ENCODE measurements at places on chromosomes 11 and 22.

DNA sequence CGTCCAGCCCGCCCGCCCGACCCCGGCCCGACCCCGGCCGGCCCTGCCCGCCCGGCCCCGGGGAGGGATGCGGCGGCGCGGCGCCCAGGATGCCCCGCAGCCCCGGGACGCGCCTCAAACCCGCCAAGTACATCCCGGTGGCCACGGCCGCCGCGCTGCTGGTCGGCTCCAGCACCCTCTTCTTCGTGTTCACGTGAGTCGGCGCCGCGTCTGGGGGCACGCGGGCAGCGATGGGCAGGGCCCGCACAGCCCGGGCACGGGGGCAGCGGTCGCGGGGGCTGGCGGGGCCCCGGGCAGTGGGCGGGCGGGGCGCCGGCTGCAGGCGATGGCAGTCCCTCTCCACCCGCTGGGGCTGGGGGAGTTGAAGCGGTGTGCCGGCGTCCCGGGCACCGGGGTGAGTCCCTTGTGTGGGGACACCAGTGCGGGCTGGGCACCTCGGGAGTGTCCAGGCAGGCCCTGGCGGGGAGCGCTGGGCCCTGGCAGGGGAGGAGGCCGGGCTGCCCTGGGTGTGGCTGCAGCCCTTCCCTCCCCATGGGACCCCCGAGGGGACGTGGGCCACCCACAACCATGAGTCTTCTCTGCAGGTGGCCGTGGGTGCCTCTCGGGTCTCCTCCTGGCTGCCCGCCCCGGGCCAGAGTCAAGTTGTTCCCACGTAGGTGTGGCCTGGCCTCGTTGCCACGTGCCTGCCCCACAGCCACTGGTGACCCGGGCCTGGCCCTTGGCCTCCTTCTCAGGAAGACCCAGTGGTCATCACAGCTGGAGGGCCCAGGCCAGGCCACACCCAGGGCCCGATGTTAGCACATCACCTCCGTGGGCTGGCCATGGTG, 468 bp downstream of the ZDHHC8 start:
- DNase-seq, result no peak

- no peak for DNase-seq
Measured at GRCh38 chr11:129658526-129658867, 157.2 kb upstream of the TMEM45B start.

DNA sequence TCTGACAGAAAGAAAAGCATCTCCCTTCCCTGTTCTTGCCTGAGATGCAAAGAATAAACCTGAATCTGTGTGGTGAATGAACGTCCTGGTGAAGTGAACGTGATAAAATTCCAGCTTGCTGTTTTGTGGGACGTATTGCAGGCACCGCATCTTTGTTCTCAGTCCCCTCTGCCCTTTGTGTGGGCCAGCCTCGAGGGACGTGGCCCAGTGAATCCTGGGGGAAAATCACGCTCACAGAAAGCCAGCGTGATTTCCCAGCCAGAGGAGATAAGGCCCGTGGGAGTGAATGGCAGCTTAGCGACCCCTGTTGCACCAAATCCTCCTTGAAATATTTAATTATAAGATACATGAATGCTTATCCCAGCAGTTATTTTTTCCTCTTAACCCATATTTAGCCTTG, 129.1 kb downstream of the COMMD9 start:
- DNase-seq, result no peak

GRCh38 chr22:36874736-36875135, 13.9 kb downstream of the NCF4 start:
- DNase-seq, result no peak

DNA sequence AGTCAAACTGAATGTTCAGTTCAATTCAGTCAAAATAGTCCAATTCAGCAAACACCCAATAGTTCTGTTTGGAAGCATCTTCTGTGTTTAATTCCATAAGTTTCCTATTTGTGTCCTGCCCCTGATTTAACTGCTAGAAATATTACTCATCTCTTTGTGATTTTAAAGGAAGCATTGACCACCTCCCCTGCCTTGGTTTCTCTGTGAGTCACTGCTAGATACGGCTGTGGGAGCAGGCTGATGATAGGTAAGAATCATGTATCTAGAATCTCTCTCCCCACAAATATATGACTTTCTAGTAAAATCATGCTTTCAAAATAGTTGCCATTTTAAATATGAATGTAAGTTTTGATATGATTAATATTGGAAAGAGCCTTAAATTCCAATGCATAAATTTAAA, 888.5 kb downstream of the NTM start:
- no peak for DNase-seq

DNA sequence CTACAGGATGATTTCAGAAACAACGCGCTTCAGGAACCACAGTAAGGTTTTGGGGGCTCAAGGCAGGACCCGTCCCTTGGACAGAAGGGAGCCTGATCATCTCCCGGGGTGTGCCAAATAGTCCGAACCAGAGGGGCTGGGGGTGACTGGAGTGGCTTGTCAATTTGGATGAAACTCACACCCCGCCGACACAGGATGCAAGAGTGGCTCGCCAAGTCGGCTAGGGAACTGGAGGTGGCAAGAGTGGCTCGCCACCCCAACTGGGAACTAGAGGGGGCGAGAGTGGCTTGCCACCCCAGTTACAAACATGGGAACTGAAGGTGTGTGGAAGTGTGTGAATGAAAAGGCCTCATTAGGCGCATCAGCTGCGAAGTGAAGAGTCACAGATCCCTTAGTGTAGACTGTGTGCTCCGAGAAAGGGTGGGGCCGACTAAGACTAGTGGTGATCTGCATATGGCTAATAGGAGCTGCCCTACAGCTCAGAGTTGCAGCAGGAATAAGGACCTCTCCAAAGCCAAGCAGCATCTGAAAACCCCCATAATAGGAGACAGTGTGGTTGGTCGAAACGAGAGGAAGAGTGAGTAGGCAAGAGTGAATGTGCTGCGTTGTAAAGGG, 26.6 kb upstream of the CPT1A start:
- DNase-seq, result no peak

DNA sequence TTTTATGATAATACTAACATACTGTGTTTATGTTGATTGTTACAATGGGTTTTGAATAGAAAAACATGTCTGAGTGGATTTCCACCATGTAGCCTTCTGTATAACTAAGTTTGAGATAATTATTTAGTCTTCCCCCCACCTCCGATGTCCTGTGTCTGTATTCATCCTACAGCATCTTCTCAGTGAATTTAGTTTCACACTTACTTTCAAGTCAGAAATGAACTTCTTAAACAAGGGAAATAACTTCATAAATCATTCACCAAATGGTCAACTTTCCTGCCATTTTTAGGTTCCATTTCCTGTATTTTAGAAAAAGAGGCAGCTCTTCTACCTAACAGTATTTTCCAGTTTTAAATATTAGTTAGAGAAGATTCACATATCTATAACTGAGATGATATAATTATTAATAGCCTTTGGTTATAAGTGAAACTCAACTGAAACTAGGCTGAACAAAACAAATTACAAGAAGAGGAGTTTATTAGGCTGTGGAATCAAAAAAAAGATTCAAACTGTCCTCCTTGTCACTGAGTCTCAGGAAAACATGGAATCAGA, 3.5 kb downstream of the OR51B5 start:
- DNase-seq, result no peak

DNA sequence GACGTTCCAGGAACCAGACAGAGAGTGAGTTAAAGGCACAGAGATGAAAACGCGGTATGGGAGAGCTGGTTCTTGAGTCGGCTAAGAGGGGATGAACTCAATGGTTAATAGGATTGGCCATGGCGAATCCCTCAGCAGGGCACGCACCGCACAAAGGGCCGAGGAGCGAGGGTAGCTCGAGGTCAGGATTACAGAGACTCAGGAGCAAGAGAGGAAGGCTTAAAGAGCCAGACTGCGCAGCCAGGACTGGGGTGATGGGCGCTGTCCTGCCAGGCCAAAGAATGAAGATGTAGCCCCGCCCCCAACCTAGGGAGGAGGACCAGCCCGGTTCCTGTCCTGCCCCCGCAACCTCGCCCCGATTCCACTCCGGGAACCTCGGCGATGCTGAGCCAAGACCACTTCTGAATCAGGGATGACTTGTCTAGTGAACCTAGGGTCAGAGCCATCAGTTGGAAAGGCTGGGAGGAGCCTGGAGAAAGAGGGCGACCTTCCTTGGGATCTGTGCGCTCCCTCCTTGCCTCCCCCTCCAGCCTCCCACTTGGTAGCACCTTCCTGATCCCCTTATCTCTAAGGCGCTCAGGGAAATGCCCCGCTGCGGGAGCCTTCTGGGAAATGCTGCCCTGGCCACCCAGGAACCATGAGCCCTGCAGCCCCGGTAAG, at the start of gene PLEKHB1:
TSS of gene PLEKHB1 (plus strand) at position 610 of the 660 bp plus-strand sequence. CDS start at position 638, 28 bp downstream.
- no peak for DNase-seq

DNA sequence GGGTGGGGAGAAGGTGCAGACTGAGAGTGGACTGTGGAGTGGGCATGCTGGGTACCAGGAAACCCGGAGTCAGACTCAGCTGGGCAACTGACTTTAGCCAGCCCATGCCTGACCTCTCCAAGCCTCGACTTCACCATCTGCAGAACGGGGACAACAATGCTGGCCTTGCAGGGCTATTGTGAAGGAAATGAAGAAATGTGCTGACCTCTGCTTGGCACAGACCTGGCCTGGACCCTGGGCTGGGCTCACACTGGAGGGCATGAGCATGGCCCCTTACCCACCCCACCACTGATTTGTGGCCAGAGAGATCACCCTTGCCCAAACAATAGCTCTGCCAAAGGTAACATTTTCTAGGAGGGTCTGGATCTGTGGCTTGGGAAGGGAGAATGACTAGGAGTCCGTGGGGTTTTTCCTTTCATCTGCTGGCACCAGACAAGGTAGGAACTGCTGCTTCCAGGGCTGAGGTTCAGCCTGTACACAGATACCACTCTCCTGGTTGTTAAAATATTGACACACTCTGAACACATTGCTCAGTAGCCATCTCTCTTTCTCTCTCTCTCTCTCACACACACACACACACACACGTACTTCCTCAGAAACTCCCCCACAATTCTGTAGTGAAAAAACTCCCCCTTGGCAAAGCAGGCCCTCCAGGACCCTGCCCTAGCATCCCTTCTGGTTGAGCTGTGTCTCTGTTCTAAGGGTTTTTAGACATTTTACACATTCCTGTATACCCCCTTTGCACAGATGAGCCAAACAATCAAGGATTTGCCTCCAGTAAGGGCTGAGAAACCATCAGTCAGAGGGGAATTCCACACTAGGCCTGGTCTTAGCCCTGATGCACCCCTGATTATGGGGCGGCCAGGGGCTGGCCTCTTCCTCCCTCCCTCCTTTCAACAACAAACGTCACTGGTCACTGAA, 1.0 kb downstream of the MOGAT2 start:
- DNase-seq, result no peak

GRCh38 chr11:60530454-60531100, 15.4 kb downstream of the MS4A13 start:
- no peak for DNase-seq
